ENCODE measurements at places on chromosomes 4 and X.

GRCh38 chr4:156516698-156517097 lies 454.9 kb downstream of the PDGFC start:
- DNase-seq, result no peak

DNA sequence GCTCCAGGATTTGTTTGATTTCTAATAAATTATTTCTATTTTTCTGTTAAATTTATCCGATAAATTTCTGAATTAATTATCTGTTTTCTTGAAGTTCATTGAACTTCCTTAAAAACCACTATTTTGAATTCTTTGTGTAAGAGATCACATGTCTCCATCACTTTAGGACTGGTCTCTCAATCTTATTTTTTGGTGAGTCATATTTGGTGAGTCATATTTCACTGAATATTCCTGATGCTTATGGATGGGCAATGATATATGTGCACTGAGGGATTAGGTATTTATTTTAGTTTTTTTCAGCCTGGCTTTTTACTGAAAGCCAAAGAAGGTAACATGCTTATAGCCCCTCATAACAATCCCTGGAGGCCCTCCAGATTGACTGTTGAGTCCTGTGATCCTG lies 48.5 kb upstream of the IL15 start:
- no peak for DNase-seq

DNA sequence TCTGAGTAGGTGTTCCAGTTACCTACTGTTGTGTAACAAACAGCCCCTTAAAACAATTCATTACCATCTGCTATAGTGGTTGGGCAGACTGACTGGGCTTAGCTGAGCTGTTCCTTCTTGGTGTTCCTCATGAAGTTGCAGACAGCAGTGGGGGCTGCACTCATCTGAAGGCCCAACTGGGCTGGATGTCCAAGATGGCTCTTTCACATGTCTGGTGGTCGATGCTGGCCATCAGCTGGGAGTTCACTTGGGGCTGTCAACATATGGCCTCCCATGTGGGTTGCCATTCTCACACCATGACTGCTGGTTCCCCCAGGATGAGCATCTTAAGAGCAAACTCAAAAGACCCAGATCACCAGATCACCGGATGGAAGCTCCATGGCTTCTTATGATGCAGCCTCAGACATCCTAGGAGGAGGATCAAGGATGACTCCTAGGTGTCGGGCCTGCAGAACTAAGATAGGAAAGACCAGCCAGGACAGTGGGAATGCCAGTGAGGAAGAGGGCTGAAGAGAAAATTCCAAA lies 34.3 kb upstream of the PPP2R2C start:
- DNase-seq, result no peak

DNA sequence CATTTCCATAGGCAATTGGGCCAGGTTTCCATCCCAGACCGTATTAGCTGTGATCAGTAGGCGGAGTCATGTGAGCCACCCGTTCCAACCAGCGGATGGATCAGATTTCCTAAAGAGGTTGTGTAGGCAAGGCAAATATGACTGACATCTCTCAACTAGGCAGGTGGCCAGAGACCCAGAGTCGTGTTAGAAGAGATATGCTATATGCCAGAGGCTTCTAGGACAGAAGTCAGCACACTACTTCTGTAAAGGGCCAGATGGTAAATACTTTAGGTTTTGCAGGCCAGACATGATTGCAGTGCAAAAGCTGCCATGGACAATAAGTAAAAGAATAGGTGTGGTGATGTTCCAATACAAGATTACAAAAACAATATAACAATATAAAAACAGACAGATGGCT lies 788.4 kb downstream of the RPA4 start:
- no peak for DNase-seq

- no peak for DNase-seq
Measured at GRCh38 chrX:41664908-41665307, 23.9 kb upstream of the GPR34 start.

- DNase-seq, result no peak
Measured at GRCh38 chr4:7109169-7109568, 41.3 kb upstream of the GRPEL1 start.

GRCh38 chr4:140229881-140230280 lies 75.9 kb upstream of the MAML3 start:
- DNase-seq, result no peak

GRCh38 chrX:6386837-6387236 lies 148.1 kb downstream of the VCX3A start:
- DNase-seq, result no peak

- DNase-seq, result no peak
Measured at GRCh38 chrX:85111347-85111746, 107.7 kb downstream of the APOOL start.

GRCh38 chr4:168723020-168723419 lies 226.2 kb downstream of the PALLD start:
- no peak for DNase-seq

GRCh38 chr4:145414841-145415240 lies 66.8 kb upstream of the SMAD1 start:
- DNase-seq, result no peak

DNA sequence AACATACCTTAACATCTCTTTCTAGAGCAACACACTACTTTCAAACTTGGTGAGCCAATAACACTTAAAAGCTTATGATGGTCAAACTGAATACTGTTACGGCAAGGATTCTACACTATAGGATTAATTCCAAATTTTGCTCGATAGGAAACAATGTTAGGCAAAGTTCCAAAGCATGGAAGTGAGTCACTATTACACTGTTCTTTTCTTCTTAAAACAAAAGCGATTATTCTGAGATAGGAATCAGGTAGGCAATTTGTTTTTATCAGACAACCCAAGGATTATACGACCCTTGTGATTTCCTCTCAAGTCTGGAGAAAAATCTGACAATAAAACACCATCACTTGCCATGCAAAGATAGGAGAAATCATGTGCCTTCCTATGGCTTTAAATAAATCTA lies 81.5 kb downstream of the HUWE1 start:
- no peak for DNase-seq

DNA sequence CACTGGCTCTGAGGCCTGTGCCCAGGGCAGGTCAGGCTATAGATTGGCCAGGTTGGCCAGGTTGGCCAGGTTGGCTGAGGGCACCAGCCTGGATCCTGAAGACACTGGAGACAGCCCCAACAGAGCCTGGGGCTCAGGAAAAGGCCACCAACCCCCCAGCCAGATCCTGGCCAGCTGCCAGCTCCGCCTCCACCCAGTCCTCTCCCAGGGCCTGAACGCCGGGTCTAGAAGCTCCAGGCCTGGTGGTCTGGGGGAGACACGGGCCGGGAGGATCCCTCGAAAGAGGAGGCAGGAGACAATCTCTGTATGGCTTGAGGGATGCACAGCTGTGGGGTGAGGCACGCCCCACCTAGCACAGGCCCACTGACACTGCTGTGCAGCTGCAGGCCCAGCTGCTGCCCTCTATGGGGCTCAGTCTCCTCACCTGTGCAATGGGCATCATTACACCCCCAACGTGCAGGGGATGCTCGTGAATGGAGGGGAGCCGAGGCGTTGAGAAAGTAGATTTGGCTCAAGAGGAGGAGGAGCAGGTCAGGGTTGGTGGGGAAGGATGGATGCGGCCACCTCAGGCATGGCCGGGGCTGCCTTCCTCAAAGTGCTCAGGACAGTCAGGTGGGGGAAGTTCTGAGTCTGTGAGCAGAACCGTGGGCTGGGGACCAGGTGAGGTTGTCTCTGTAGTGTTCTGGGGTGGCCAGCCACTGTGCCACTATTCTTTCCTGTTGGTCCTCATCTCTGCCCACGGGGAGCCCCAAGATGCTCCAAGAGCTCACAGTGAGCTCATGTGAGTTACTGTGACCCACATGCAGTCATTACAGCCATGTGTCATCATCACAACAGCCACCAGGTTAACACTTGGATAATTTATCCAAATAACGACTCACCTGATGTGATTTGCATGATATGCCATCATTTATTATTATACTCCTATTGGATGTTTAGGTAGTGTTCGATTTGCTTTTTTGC lies 10.8 kb upstream of the GAGE10 start:
- no peak for DNase-seq

- DNase-seq, result no peak
Measured at GRCh38 chrX:52262195-52262546, 77.5 kb downstream of the MAGED4 start.

DNA sequence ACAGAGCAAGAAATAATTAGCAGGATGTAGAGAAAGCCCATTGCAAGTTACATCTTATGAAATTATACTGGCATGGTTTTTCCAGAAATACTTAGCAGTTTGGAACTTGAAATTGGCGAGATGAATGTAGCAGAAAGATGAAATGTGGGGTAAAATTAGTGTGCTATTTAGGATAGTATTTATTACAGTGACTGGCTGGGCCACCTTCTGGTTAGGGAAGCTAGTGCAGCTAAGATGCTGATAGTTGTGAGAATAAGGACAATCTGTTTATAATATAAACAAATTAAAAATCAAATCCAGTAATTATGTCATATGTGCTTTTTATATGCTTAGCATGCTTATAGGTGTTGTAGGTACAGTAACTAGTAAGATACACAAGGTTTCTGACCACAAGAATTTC lies 74.8 kb downstream of the IL15 start:
- DNase-seq, result no peak

GRCh38 chr4:183304538-183304937 lies 15.5 kb downstream of the CLDN22 start:
- DNase-seq, result no peak

DNA sequence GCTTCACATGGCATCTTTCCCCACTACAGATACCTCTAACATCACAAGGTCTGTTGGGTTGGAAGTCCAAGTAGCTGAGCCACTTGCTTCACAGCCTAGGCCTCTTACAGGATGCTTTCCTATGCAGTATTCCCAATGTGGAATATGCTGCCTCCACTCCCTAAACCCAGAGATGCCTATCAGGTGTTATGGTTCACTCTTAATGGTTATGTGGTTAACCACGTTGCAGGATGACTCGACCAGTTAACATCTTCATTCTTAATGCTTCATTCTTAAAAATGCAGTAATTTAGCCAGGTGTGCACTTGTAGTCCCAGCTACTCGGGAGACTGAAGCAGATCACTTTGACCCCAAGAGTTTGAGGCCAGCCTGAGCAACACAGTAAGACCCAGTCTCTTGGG lies 24.2 kb downstream of the HAUS3 start:
- no peak for DNase-seq

DNA sequence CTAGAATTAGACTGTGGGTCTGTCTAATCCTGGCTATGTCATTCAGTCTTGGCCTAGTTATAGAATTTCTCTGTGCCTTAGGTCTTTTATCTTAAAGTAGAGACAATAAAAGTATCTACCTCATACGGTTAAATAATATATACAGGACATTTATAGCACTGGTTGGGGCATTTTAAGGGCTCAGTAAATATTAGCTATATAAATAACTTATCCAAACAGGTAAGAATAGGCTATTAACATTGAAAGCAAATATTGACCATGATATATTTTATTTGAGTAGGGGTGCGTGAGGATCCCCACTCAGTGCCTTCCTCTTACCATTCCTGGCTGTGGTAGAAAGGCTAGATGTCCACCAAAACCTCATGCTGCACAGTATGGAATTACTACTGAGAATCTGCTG lies 47.4 kb downstream of the HSD17B13 start:
- DNase-seq, result no peak

DNA sequence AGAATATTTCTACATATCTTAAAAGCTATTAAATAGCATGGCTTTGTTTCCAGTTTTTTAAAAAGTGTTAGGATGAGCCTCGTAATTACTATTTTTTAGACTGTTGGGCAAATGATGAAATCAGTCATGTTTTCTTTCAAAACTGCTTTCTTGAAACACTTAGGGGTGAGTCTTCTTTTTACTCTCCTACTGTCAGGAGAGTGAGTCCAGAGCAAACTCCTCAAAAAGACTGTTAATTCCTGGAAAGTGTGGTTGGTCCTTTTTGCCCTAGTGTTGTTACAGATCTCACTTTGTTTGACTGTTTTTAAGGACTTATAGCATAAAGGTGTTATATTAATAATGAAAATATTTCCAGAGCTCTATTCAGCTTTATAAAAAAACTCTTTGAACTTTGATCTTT lies 6.3 kb downstream of the GSTCD start:
- no peak for DNase-seq

- no peak for DNase-seq
Measured at GRCh38 chr4:185847352-185848097, 35.5 kb upstream of the SORBS2 start.

- no peak for DNase-seq
Measured at GRCh38 chr4:37662861-37663390, 23.2 kb downstream of the RELL1 start.

GRCh38 chrX:9829308-9830267 lies 43.4 kb downstream of the SHROOM2 start:
- no peak for DNase-seq

GRCh38 chr4:181475359-181475758 lies 767.8 kb upstream of the TENM3 start:
- no peak for DNase-seq

DNA sequence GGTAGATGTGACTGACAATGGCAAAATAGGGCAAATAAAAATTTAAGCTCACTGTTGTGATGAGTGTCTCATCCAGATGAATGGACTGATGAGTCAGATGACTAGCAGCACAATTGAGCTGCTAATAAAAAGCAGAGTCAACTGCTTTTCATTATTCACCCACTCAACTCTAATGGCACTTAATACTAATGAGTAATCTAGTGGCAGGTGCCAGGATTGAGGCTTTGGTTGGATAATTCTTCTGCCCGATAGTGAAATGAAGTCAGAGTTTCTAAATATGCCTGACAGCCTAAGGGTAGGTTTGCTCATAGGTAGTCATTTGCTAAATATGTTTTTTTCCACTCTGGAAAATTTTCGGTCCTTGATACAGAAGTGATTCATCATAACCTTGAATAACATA lies 10.4 kb downstream of the OGT start:
- DNase-seq, result no peak

- no peak for DNase-seq
Measured at GRCh38 chr4:77493120-77493752, 112.4 kb upstream of the CXCL13 start.

GRCh38 chrX:103155201-103155600 lies 59.7 kb upstream of the BEX4 start:
- no peak for DNase-seq

GRCh38 chr4:189600718-189601435 lies 339.8 kb upstream of the FRG1 start:
- DNase-seq, result no peak

- no peak for DNase-seq
Measured at GRCh38 chr4:93132631-93133030, 695.9 kb upstream of the ATOH1 start.

- DNase-seq, result no peak
Measured at GRCh38 chr4:55488716-55489115, 58.0 kb downstream of the CLOCK start.

DNA sequence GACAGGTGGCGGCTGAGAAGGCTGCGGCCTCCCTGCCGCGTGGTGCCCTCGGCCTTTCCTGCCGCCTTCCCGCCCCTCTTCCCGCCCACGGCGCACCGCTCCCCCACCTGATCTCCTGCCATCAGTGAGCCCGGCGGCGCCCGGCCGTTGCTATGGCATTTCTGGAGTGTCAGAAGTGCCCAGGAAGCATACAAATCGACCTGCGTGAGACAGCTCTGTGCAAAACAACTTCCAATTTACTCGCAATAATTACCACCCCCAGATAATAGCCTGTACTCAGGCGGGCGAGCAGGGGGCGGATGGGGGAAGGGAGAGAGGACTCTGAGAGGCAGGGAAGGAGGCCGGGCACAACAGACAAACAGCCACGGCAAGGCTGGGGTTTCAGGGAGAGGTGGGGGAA lies 16.6 kb upstream of the ERCC6L start:
- DNase-seq, result no peak

Measured in stimulated activated CD8-positive, alpha-beta memory T cell treated with anti-CD3 and anti-CD28 coated beads, Interleukin-4, amount 100 ng/mL, for 1 hour (primary cell).